SJCRH30 (cell line): ENCODE measurements at places on chromosomes 2 and 18. TPM values are rescaled to one million over a fixed set of nuclear protein-coding genes. Genes with fewer than 3 reads are reported as not detected.

The ESCO1 gene
- 14.5 and 16.5 TPM in 2 replicates for total RNA-seq

The CACNB4 gene
- 1.8 and 2.2 TPM in 2 replicates for total RNA-seq

The ACP1 gene
- total RNA-seq: 241 and 244 TPM in 2 replicates

The RAX gene
- not detected in 2 replicates for total RNA-seq

The DCAF17 gene
- 22.8 and 24.7 TPM in 2 replicates for total RNA-seq

The GKN1 gene
- total RNA-seq: not detected in 2 replicates

The SERPINB4 gene
- total RNA-seq: not detected in 2 replicates

The CNRIP1 gene
- 17.5 and 20.8 TPM in 2 replicates for total RNA-seq

The EN1 gene
- total RNA-seq: not detected in 2 replicates

The PLB1 gene
- total RNA-seq: 0.61 and 0.79 TPM in 2 replicates

The SKA1 gene
- 41.1 and 49.9 TPM in 2 replicates for total RNA-seq

The AQP12B gene
- total RNA-seq: not detected in 2 replicates

The ZC3H6 gene
- total RNA-seq: 1.4 and 1.6 TPM in 2 replicates

The TCF4 gene
- total RNA-seq: 35.1 and 37.3 TPM in 2 replicates

The RPRD1A gene
- total RNA-seq: 29.0 and 37.0 TPM in 2 replicates

The COL3A1 gene
- total RNA-seq: 19.2 and 19.3 TPM in 2 replicates

The MSGN1 gene
- not detected in 2 replicates for total RNA-seq

The AKAIN1 gene
- total RNA-seq: not detected in 2 replicates

The LBX2 gene
- total RNA-seq: 0.58 and 1.3 TPM in 2 replicates

The ASB1 gene
- total RNA-seq: 43.8 and 46.9 TPM in 2 replicates

The MAB21L4 gene
- total RNA-seq: 0.66 and 1.0 TPM in 2 replicates

The CRYGD gene
- not detected in 2 replicates for total RNA-seq

The TTR gene
- total RNA-seq: not detected in 2 replicates

The ZBTB7C gene
- total RNA-seq: 0.03 TPM in 1 of 2 replicates, not detected in the other

The SERPINB3 gene
- not detected in 2 replicates for total RNA-seq

The POU3F3 gene
- 2.3 and 2.4 TPM in 2 replicates for total RNA-seq

The TAF4B gene
- 10.1 and 10.3 TPM in 2 replicates for total RNA-seq

The FZD7 gene
- total RNA-seq: 9.2 and 10.0 TPM in 2 replicates

The LIPG gene
- 37.0 and 37.3 TPM in 2 replicates for total RNA-seq

The OR6B2 gene
- total RNA-seq: not detected in 2 replicates

The MYO3B gene
- total RNA-seq: 0.04 TPM in 1 of 2 replicates, not detected in the other

The HOXD13 gene
- total RNA-seq: 11.0 and 13.6 TPM in 2 replicates

The ELP2 gene
- total RNA-seq: 53.8 and 72.2 TPM in 2 replicates

The SLC23A3 gene
- total RNA-seq: 0.10 and 0.13 TPM in 2 replicates

The LYPD1 gene
- total RNA-seq: 0.04 TPM in 1 of 2 replicates, not detected in the other

The LHCGR gene
- total RNA-seq: not detected in 2 replicates

The KCNG3 gene
- total RNA-seq: 0.03 and 0.06 TPM in 2 replicates

The TMEFF2 gene
- total RNA-seq: 5.0 and 7.0 TPM in 2 replicates

The ATAD2B gene
- 33.3 and 37.5 TPM in 2 replicates for total RNA-seq

The SLC4A5 gene
- total RNA-seq: 0.08 TPM in 1 of 2 replicates, not detected in the other

The MTX2 gene
- total RNA-seq: 38.0 and 39.3 TPM in 2 replicates

The MGAT5 gene
- 95.3 and 98.0 TPM in 2 replicates for total RNA-seq

The CCDC148 gene
- total RNA-seq: 0.49 and 0.53 TPM in 2 replicates

The SEH1L gene
- 29.4 and 33.1 TPM in 2 replicates for total RNA-seq

The COQ10B gene
- 18.1 TPM in 2 replicates for total RNA-seq

The MDH1B gene
- 0.73 and 1.3 TPM in 2 replicates for total RNA-seq

The SLC9A2 gene
- 0.10 TPM in 2 replicates for total RNA-seq

The GBX2 gene
- 17.9 and 18.4 TPM in 2 replicates for total RNA-seq

The PROKR1 gene
- total RNA-seq: 0.03 TPM in 1 of 2 replicates, not detected in the other

The RESP18 gene
- not detected in 2 replicates for total RNA-seq

The ERMN gene
- total RNA-seq: not detected in 2 replicates

The ELOA2 gene
- total RNA-seq: 0.06 TPM in 1 of 2 replicates, not detected in the other

The GPR39 gene
- total RNA-seq: 0.16 TPM in 1 of 2 replicates, not detected in the other

The IL1F10 gene
- total RNA-seq: not detected in 2 replicates

The FOXI3 gene
- total RNA-seq: not detected in 2 replicates

The CYRIA gene
- total RNA-seq: 18.3 and 22.2 TPM in 2 replicates

The TEX44 gene
- total RNA-seq: not detected in 2 replicates
